Erythroblast (primary cell): ENCODE measurements at places on chromosomes 6 and 20.
A peak's percentile ranks its signal among the peaks of the same experiment; 100 is the strongest.

DNA sequence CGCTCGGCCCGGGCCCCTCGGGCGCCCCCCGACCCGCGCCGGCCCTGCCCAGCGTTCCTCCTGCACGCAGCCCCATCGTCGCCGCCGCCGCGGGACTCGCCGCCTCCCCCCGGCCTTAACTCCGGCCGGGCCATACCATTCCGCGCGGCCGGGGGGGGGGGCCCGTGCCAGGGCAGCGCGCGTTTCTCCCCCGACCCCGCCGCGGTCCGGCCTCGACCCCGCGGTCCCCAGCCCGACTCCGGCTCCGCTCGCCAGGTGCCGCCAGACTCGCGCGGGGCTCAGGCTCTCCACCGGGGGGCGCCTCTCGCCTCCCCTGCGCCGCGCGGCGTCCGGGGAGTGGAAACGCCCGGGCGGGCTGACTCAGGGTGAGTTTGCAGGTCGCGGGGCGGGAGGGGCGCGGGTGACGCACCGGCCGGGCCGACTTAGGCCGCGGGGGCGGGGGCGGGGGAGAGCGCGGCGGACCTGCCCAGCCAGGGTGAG, at the start of gene SRXN1:
SRXN1 (minus strand) TSS at position 91 of the 480 bp plus-strand sequence; CDS start at position 76, 15 bp downstream.
- peak; percentile 100 for DNase-seq

- DNase-seq = no peak
Observed at GRCh38 chr6:113182370-113183141, 674.6 kb upstream of the MARCKS start.

GRCh38 chr6:38153798-38154345, 334.3 kb downstream of the ZFAND3 start:
- no peak for DNase-seq

- no peak for DNase-seq
Observed at GRCh38 chr6:36688063-36688738, 9.4 kb upstream of the RAB44 start.

- no peak for DNase-seq
Observed at GRCh38 chr20:47070176-47070575, 175.5 kb downstream of the EYA2 start.

DNA sequence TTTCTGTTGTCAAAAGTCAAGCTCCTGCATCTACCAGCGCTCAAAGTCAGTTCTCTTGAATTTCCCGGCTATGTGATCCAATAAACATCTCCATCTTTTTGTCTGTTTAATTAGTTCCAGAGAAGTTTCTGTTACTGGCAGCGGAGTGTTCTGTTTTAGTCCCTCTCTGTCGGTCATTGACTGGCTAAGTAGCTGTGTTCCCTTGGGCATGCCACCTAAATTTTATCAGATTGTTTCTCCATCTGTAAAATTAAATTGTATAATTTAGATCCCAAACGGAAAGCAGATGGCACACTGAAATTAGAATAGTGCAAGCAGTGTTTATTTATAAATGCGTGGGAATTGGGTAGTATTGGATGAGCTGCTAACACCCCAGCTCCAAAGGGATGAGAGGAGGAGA, 29.7 kb upstream of the PRL start:
- DNase-seq = no peak

- peak; percentile 92 for DNase-seq
Observed at GRCh38 chr6:83192871-83193746, at the start of the genes PGM3 and RWDD2A. Gene PGM3 (minus strand): TSS chr6:83193265. CDS start chr6:83191012, 2,253 bp downstream. Gene RWDD2A (plus strand): TSS chr6:83193357. CDS start chr6:83194452, 1,095 bp downstream.

- no peak for DNase-seq
Observed at GRCh38 chr6:68086199-68086598, 548.9 kb upstream of the ADGRB3 start.

DNA sequence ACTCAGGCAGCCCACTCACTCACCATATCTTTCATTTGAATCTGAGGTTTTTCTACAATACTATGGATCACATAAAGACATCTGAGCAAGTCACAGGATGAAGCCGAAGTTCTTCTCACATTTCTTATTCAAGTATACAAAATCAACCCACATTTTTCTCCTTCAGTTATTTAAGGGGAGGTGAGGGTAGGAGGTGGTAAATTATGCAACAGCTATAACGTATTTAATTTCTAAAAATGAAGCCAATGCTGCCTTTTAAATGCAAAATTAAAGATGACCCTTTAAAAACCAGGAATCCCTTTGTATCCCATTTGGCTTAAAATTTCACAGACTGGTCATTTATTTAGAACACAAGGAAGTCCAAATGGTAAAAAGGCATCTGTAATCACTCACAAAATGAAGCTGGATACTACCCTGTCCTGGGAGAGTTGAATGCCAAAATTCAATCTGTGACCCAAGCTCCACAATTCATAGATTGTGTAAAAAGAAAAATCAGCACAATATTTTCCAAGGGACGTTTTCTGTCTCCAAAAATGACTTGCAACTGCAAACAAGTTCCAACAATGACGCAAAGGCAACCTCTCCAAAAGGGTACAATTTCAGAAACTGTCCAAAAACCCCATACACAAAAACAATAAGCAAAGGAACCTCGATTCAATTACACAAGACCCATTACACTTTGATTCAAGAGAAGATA, 48.8 kb downstream of the EPB41L2 start:
- DNase-seq = no peak

DNA sequence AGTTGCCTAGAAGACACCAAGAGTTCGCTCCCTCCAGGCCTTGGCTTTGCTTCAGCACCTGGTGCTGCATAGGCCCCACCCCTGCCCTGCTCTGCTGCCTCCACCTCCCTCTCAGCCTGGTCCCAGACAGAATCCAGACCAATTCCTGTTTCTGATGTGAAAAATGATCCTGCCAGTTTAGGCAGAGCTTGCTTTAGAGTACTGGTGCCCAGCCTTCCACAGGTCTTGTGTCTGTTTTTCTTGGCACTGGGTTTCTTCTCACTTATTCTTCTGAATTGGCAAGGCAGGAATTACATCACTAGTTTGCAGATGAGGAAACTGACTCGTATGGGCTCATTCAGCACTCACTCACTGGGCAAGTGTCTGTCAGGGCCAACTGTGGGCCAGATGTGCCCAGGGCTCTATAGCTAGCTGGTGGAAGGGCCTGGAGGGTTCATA, 53.0 kb downstream of the HLA-A start:
- DNase-seq = no peak

DNA sequence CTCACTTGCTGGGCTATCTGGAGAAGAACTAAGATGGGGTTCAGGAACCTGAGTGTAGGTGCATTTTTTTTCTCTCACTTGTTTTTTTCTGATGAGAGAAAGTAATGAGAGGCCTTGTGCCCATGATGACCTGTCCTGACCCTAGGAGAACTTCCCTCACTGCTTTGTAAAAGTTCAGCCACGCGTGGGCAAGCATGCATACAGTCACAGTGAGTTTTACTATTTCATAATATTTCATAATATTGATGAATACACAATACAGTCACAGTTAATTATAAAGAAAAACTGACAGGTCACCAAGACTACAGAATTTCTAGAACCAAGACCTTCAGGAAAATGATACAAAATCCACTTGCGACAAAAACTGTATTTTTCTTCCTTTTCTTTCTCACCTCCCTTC, 111.8 kb downstream of the MAP7 start:
- DNase-seq = no peak

GRCh38 chr20:48709744-48710143, 118.1 kb downstream of the PREX1 start:
- DNase-seq = no peak

- DNase-seq = no peak
Observed at GRCh38 chr6:149015535-149016525, 269.0 kb downstream of the UST start.

DNA sequence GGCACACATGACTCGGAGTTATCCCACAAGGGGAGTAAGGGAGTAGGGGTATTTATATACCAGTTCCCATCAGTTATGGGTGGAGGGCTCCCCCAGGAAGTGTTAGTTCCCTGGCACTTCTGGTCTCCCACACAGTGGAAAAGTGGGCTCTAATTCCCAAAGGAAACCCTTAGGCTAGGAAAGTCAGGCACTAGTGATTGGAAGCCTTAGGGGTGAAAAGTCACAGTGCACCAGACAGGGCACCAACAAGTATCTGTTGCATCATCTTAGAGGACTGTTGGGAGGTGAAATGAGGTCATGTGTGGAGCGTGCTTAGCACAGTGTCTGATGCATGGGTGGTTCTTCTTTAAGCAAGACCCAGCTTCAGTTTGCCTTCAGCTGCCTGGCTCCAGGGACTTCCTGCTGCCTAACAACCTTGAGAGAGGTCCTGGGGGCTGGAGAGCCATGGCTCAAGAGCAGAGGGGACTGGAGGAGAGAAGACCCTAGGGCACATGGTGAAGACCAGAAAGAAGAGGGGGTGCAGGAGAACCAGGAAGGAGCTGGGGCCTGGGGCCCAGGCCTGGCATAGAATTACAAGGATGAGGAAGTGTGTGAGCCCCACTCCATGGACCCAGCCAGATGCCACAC, 7.5 kb upstream of the FOXP4 start:
- DNase-seq = peak; percentile 87

DNA sequence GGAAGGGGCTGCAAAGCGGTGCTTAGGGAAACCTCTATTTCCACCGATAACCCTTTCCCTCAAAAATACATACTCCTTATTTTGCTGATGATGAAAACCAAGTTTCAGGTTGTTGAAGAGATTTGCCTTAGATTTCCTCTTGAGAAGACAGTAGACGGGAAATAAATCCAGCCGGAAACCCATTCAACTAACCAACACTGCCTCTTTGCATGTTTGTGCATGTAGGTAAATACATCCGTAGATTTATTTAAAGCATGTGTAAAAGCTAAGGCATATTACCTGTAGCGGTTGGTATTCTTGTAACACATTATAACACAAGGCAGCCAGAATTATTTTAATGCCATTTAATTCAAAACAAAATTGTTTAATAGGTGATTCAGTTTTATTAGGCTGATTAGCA, 136.3 kb upstream of the SLC22A23 start:
- DNase-seq = no peak

DNA sequence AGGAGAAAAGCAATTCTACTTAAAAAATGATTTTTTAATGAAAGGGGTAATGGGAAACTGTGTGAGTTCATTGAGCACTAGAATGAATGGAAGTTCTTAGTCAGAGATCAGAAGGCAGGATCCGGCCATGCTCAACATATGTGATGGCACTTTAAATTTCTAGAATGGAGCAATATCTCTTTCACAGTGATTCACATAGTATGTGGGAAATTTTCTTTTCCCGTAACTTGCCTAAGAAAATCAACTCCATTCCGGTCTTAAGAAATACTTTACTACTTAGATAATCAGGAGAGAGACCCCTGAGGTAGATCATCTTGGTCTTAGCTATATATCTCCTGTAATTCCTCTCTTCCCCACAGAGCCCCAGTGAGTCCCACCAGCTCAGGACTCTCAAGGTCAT, 131.8 kb downstream of the SCML4 start:
- no peak for DNase-seq

DNA sequence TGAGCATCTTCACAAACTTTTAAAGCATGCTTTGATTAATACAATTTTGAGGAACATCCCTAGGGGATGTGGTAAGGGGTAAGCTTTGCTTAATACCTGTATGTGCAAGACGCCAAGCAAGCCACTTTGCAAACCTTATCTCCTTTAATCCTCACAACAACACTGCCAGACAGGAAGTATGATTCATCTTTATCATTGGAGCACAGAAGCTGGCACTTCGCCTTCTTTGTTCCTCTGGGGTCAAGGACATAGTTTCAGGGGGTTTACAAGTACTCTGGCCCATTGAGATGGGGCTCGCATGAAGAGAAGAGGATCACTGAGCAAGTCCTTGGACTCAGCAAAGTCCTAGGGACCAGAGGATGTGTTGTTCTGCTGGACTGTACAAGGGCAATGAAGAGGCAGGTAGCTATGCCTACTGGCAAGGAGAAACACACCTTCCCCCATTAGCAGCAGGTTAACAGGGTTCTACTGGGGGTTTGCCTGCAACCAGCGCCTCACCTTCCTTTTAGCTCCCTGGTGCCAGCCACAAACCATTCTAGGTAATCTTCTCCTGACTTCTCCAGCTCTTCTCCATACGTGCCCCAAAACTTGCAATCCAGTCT, 8.8 kb downstream of the TMEM244 start:
- DNase-seq = peak; percentile 74

DNA sequence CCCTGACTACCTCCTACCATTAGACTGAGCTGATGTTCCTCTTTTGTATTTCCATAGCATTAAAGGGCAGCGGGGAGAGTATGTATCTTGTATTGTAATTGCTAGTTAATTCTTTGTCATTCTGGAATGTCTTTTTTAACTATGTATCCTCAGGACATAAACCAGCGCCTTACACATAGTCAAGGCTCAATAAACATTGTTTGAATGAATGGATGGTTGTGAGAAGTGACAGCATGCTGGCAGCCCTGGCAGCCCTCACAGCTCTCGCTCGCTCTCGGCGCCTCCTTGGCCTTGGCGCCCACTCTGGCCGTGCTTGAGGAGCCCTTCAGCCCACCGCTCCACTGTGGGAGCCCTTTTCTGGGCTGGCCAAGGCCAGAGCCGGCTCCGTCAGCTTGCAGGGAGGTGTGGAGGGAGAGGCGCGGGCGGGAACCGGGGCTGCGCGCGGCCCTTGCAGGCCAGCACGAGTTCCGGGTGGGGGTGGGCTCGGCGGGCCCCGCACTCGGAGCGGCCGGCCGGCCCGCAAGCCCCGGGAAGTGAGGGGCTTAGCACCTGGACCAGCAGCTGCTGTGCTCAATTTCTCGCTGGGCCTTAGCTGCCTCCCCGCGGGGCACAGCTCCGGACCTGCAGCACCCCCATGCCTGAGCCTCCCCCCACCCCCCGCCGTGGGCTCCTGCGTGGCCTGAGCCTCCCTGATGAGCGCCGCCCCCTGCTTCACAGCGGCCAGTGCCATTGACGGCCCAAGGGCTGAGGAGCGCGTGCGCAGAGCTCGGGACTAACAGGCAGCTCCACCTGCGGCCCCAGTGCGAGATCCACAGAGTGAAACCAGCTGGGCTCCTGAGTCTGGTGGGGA, 93.1 kb downstream of the RNF182 start:
- DNase-seq = no peak

- no peak for DNase-seq
Observed at GRCh38 chr6:135086414-135086764, 31.8 kb upstream of the HBS1L start.

- no peak for DNase-seq
Observed at GRCh38 chr20:13517831-13518230, 120.9 kb downstream of the TASP1 start.

GRCh38 chr6:34200340-34200971, 36.2 kb upstream of the HMGA1 start:
- no peak for DNase-seq
